Endothelial cell of umbilical vein (primary cell): ENCODE measurements at places on chromosomes 6 and 20. TPM values are rescaled to one million over a fixed set of nuclear protein-coding genes. Genes with fewer than 3 reads are reported as not detected.
A peak's percentile ranks its signal among the peaks of the same experiment; 100 is the strongest.

DNA sequence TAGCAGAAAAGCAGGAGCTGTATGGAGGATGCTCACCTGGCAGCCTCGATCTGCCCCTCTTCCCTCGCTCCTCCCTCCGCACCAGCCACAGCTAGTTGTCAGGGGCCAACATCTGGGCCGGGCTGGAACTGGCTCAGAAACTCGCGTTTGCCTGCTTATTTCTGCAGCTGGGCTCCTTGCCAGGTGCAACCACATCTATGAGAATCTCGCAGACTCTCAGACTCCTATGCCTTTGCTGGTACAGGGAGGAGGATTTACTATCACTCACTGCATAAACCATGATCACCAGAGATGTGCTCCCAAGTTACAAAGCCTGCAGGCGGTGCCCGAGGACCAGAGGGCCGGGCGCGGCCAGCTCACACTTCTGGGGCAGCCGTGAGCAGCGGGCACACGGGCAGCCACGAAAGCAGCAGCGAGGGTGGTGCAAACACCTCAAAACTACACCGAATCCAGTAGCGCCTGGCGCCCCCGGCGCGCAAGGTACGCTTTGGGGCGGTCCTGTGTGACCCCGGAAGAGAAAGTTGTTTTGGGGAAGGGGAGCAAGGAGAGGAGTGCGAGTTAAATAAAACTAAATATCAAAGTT is 577 bp upstream of the LRRC1 start:
- peak; percentile 85 for DNase-seq

Gene WFDC12
- not detected in 2 replicates for total RNA-seq

Gene TFAP2A
- total RNA-seq = not detected in 2 replicates

Gene GPR63
- total RNA-seq = 0.09 and 0.13 TPM in 2 replicates

Gene YWHAB
- 255 and 256 TPM in 2 replicates for total RNA-seq

Gene IPCEF1
- 0.51 and 0.99 TPM in 2 replicates for total RNA-seq
